ENCODE measurements at places on chromosomes 7 and 10.

DNA sequence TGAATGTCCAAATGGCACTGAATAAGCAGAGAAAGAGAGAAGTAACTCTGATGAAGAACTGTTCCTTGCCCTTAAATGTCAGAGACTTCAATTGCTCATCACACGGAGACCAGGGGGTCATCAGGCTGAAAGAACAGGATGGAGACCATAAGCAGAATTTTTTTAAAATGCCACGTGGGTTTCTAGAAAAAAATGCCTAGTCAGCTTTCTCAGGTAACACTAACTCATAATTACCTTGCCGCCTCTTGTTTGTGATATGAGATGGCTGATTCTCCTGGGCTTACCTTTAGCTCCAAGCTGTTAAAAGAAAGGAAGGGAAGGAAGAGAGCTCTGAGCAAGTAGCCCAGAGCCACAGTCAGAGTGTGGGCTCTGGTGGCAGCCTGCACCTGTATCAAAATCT, 372.0 kb downstream of the GPAM start:
- DNase-seq = no peak

DNA sequence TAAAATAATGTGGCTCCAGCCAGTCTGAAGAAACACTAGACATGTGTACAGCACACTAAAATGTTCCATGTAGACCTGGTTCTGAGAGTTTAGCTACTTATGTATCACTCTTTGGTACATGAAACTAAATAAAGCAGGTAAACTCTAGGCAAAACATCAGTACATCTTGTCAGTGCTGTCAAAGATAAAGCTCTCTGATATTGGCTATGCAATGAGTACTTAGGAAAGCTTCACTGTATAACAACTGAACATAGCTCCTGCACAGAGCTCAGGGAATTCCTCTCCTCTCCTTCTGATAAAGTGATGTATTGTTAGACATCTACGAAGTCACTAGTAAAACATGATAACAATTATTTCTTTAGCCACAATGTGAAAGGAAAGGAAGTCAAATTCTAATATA, 3.5 kb downstream of the LRRN3 start:
- DNase-seq = no peak

DNA sequence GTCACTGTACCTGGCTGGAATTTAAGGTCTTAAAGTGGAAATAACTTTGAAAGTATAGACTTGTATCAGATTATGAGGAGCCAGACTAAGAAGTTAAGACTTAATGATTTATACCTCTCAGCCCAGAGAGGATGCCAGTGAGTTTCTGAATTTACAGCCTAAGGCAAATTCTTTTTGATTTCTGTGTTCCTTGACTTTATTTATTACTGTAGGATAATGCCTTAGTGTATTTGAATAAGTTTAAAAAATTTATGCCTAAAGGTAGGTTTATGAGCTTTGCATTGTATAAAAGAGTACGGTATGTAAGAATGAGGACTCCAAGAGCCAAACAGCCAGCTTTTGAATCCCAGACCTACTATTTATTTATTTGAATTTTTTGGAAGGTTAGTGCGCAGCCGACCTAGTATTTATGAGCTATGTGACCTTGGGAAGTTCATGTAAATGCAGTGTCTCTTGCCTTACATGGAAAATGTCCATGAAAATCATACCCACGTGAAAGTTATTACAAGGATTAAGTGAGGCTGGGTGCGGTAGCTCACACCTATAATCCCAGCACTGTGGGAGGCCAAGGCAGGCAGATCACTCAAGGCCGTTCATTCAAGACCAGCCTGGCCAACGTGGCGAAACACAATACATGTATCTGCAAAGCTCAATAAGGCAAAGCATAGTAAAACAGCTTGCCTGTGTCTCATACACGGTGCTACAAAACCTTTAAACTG, 174.6 kb downstream of the AUTS2 start:
- DNase-seq = no peak

DNA sequence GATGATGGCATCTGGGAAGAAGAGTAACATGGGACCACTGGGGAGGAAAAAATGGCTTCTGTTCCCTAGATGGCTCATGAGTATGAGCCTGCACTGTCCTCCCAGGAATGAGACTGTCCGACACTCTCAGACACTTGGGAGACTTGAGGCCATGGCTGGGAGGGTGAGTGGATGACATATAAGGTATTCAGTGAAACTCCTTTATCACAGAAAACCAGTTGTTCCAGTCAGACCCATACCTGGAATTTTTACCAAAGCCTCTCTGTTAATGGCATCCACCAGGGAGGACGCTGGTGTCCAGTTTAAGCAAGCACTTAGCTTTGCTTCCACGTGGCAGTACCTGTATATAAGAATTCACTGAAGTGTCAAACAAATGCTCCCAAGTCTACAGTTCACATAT, 116.7 kb upstream of the C10orf90 start:
- DNase-seq = no peak

GRCh38 chr7:140458916-140459315, 20.4 kb downstream of the MKRN1 start:
- no peak for DNase-seq

GRCh38 chr10:26438534-26439341, 597 bp downstream of the APBB1IP start:
- DNase-seq = peak; percentile 80

DNA sequence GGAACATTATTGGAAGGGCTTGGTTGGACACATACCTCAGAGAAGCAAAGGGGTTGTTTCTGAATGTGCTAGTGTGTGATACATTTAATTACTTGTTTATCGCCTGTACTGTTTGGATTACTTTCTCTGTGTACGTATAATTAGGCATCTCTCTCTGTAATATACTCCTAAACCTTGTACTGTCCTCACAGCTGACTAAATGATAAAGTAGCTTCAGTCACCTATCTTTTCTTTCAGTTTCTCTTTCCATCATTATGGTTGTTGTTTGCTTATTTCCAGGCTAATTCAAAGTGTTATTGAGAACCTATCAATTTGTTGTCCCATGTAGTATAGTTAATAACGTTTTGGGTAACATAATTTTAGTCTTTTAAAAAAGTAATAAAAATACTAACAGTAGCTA, 34.0 kb downstream of the MXI1 start:
- no peak for DNase-seq

- no peak for DNase-seq
Measured at GRCh38 chr10:80553436-80553835, 15.7 kb downstream of the SH2D4B start.

DNA sequence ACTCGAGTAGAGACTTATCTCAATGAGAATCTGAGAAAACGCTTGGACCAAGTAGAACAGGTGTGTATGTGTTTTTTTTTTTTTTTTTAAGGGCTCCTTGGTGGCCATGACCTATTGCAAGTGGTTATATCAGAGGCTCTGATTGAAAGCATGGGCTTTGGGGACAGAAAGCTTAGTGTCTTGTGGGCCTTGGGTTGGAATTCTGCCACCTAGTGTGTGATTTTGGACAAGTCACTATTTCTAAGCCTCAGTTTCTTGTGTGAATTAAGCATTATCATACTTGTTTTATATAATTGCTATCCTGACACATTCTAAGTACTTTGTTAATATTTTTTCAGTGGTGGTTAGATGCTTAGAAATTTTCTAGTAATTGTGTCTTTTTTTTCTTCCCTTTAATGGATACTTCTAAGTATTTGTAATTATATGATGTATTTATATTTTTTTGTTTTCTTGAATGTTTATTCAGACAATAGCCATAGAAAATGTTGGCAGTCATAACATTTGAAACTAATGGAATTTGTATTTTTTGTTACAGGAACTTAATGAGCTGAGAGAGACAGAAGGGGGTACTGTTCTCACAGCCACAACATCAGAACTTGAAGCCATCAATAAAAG, 33.1 kb downstream of the SMC3 start:
- peak; percentile 64 for DNase-seq

DNA sequence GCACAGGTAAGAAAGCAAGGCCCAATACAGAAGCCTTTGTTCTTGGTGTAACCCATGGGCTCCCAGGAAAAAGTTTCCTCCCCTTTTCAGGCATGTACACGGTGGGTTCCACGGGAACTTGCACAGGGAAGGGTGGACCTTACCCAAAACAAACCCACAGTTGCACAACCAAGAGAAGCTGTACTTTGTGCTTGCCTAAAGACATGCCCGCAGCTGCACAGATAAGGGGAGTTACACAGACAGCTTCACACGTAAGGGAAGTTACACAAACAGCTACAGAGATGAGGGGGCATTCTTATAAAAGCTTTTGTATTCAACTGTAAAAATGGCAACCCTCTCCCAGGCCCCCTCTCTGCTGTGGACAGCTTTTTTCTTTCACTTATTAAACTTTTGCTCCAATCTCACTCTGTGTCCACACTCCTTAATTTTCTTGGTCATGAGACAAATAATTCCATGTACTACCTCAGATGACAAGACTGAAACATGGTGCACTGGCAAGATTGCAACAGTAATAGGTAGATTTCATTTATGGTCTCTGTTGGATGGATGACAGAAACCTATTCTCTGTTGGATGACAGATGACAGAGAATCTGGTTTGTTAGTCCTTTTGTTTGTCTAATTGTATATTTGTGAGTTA, 72.9 kb downstream of the ATE1 start:
- no peak for DNase-seq

DNA sequence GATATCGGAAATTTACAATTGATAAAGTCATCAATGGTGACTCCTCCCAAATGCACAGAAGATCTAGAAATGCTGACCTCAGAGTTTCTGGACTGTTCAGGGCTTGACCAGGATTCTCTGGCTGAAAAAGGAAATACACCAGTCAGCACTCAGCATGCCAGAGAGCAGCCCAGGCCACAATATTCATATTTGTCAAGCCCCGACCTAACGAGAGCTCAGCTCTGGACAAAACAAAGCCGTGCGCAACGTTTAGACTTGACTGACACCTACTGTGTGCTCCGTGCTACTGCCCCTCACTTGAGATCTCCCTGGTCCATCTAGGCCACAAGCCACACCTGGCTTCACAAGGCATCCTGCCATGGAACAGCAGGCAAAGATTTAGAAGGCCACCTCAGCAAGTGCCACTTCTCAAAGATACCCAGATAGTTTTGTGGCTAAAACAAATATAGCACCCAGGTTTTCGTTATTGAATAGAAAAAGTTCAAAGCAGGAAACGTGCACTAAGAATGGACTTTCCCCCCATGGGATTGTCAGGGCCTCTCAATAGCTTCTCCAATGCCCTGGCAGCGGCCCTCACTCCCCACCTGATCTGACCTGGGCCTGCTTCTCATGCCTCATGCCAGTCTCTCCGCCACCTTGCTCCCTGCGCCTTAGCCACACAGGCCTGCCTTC, 218.3 kb downstream of the FAM107B start:
- no peak for DNase-seq

- peak; percentile 57 for DNase-seq
Measured at GRCh38 chr10:48364659-48365405, 58.4 kb downstream of the MAPK8 start.

DNA sequence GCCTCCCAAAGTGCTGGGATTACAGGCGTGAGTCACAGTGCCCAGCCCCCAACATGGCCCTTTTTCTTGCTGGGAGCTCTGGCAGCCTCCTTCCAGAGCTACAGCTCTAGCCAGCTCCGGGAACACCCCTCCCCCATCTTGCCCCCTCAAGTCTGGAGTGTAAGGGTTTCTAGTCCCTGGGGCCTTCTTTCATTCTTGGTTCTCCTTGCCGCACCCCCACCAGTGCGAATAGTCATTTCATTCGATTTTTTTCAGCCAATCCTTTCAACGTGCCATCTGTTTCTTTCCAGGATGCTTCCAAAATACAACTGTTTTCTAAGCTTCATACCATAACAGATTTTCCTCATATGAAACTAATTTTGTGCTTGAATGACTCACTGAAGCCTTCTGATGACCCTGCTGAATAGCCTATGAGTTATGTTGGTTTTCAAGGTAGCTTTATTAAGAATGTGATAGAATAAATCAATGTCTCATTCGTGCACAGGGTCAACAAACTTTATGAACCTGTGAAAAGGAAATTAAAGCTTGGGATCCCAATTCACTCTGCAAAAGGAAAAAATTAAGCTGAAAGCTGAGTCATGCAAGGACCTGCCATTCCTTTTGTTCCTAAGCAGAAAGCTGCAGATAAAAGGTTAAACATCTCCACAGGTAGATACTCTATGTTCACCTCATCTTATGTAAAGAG, 38.6 kb downstream of the CDC14C start:
- no peak for DNase-seq

GRCh38 chr7:155737590-155737989, 74.7 kb downstream of the SHH start:
- DNase-seq = no peak

DNA sequence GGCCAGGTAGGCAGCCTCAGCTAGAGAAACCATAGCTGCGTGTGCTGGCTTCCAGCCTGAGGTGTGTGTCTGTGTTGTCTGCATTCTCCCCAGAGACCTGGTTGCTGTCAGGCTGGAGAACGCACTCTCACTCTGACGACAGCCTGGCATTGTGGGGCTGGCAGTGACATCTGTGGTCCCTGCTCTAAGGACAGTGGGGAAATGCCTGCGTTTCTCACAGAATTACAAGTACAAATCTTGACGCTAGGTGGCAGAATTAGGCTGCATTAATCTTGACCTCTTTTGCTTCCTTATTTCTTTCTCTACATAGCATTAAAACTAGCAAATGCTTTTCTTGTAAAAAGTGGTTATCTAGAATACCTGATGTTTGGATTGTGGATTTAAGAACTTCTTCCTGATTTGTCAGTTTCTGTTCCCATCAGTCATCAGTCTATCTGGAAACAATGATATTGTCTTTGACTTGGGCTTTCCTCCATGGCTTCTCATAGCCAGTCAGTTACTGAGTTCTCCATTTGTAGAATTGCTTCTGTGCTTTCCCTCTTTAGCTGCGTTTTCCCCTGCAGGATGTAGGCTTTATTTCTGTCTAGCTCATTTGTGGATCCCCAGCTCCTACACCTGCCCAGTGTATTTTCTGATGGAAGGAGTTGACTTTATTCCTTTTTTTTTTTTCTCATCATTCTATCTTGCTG, 86.0 kb downstream of the FANK1 start:
- DNase-seq = peak; percentile 84

GRCh38 chr7:28036696-28037095, 143.9 kb downstream of the JAZF1 start:
- no peak for DNase-seq

DNA sequence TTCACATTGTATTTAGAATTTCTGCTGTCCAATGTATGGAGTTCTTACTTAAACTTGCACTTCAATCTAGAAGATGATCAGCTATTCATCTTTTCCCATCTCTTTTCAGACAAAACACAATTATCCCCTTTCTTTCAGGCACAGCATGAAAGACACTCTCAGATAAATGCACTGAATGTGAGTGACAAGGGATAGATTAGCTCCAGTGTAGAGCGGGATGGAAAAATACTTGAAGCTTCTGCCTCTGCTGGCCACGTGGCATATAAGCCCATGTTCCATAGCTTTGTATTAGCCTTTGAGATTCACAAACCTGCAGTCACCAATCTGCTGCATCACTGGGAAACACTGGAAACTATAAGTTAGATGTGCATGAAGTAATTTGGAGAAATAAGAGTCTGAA, 162.2 kb upstream of the FAM3C start:
- DNase-seq = no peak

All from inflammatory macrophage treated with lipopolysaccharide for 4 hours (primary cell).